Stimulated activated CD4-positive, alpha-beta T cell treated with anti-CD3 and anti-CD28 coated beads, Interleukin-2, amount 100 ng/mL, for 24 hours (primary cell): ENCODE measurements at places on chromosomes 2 and 18.

- no peak for DNase-seq
Measured at GRCh38 chr2:72109904-72110303, 37.8 kb downstream of the CYP26B1 start.

- DNase-seq = peak; percentile 4
Measured at GRCh38 chr2:158753641-158754611, 41.2 kb upstream of the DAPL1 start.

- DNase-seq = no peak
Measured at GRCh38 chr2:192416060-192416459, 221.3 kb upstream of the TMEFF2 start.

DNA sequence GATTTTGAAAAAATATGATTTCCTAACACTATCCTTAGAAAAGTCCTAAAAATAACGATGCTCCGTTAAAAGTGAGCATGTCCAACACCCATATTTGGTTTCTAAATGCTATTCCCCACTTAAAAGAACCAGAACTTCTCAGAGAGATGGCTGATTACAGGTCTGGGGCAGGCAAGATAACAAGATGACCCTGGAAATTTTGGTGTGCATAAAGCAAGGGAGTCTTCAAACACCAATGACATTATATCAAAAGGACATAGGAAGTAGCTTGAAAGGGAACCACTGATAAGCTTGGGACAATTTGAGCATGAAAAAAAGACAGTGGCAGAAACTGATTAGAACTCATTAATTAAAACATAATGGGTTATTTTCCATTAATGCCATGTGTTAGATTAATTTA is 17.9 kb downstream of the STK17B start:
- no peak for DNase-seq

DNA sequence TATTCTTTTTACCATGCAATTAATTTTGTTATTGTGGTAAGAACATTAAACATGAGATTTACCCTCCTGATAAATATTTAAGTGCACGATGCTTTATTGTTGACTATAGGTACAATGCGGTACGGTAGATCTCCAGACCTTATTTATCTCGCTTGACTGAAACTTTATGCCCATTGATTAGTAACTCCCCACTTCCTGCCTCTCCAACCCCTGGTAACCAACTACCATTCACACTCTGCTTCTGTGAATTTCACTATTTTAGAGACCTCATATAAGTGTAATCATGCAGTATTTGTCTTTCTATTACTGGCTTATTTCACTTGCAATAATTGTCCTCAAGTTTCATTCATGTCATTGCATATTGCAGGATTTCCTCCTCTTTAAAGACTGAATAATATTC is 195.7 kb upstream of the ID2 start:
- DNase-seq = no peak

GRCh38 chr18:35138773-35139172 is 97.6 kb downstream of the MAPRE2 start:
- DNase-seq = no peak

DNA sequence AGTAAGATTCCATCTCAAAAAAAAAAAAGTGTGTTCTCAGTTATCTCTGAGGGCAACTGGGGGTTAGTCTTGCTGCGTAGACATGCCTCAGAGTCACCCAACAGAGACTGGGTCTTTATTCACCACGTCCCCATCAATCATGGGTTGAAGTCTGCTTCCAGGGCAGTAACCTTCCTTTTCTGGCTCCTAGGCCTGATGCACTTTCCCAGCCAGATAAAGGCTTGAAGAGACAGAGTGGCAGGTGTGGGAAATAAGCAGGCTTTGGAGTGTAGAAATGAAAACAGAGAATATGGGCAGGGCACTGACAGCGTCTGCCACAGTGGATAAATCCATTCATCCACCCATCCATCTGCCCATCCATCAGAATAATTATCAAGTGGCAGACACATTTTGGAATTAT is 134.1 kb upstream of the LGALSL start:
- DNase-seq = no peak

DNA sequence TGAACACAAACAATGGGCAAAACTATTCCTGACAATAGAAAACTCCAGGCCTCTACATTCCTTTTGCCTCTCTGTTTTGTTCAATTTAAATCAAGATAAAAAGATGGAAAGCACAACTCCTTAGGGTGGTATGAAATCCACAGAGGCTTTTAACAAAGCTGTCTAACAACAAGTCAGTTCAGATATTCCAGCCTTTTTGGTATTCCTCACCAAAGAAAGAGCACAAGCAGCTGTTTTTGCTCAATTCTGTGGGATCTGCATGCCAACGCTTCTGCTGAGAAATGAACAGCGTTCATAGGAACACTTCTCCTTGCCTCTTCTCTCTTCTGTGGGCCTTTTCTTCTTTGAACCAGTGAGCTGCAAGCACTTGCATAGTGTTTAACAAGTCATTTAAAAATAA is 411.6 kb upstream of the TCF4 start:
- DNase-seq = no peak

DNA sequence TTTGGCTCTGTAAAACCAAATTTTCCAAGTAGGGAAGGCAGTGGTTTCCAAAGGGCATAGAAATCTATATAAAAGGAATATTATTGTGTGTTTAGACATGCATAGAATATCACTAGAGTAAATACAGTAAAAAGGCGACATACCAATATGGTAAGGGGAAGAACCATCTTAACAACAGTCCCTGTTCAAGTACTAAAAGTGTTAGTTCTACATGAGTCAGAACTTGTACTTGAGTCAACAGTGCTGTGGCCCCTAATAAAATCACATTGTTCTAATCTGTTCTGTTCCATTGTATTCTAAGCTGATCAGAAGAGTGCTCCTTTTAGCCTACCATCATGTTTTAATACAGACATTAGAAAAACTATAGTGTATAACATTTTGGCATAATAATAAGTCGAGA is 36.1 kb upstream of the TNFRSF11A start:
- no peak for DNase-seq

- no peak for DNase-seq
Measured at GRCh38 chr18:77072566-77072965, 60.0 kb downstream of the MBP start.

- no peak for DNase-seq
Measured at GRCh38 chr2:165895974-165896373, 57.6 kb downstream of the TTC21B start.

- DNase-seq = no peak
Measured at GRCh38 chr2:215749092-215749957, 264.0 kb downstream of the MREG start.

DNA sequence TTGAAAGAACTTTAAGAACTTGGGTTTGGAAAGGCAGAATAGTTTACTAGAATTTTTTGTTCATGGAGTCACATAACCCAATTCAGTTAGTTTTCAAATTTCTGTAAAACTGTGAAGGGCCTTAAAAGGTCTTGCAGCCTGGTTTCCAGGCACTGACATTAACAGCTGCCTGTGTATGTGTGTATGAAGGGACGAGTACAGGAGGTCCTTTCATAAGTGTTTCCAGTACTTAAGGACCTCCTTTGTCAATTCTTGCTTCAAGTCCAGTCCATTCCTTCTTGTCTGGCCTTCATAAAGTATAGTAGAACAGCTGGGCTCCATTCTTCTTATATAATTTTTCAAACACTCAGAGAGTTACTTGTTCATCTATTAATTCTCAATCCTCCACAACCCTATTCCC is 136.5 kb downstream of the NR4A2 start:
- no peak for DNase-seq

- no peak for DNase-seq
Measured at GRCh38 chr2:119699016-119699606, 20.1 kb downstream of the TMEM177 start.

GRCh38 chr2:54657664-54658083 is 65.8 kb upstream of the EML6 start:
- DNase-seq = peak; percentile 57

- no peak for DNase-seq
Measured at GRCh38 chr2:241018051-241018891, 19.9 kb downstream of the SNED1 start.

DNA sequence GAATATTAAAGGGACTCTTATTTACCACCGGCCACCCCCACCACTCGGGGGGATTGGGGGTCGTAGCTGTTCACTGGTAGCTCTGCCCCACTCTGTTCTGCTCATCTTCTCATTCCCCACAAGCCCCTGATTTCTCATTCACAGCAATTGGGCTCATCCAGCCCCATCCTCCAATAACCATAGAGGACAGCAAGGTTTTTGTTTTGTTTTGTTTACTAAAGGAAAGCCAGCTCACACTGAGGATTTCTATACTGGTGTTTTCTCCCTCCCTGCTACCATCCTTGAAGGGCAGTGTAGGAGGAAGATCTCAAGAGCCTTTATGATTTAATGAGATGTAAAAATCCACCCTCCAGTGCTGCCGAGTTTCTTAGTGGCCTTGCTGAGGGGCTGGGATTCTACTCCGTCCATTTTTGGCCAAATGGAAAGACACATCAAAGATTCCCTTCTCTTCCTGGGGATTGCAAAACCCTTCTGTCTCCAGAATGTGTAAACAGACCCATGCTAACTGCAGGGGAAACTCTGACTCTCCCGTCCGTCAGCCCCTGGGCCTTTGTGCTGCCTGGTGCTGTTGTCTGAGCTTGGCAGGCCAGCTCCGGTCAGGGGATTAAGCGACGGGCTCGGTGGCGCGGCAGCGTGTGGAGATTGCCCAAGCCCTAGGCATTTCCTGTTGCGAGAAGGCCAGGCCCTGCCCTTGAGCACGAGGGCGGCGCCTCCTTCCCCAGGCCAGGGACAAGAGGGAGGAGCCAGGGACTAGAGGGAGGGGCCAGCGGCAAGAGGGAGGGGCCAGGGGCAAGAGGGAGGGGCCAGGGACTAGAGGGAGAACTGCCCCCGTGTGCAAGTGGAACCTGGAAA is 165.0 kb downstream of the ANTXR1 start:
- DNase-seq = peak; percentile 10

GRCh38 chr18:58611395-58612131 is 17.3 kb downstream of the ALPK2 start:
- no peak for DNase-seq

- no peak for DNase-seq
Measured at GRCh38 chr2:8285081-8285480, 396.8 kb upstream of the ID2 start.

- DNase-seq = no peak
Measured at GRCh38 chr18:49162226-49162864, 211.6 kb upstream of the SMAD7 start.

- no peak for DNase-seq
Measured at GRCh38 chr2:158805255-158805654, 10.1 kb downstream of the DAPL1 start.

DNA sequence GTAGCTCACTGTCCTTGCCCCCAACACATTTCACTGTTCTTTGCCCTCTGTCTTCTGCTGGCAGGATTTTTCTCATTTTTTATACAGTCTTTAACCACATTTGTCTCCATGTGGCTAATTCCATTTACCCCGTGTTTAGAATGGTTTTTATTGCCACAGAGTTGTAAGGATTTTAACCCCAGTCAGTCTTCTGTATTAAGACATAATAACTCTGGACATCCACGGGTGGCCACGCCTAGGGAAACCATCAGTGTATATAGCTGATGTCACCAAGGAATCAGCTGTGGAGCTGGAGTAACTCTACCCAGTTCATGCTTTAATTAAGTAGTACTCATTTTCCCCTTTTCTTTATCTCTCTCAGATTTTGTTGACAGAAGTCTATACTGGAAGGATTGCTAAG is 139.8 kb downstream of the MAP4K4 start:
- DNase-seq = no peak
